ENCODE measurements at places on chromosomes 3 and 15.

DNA sequence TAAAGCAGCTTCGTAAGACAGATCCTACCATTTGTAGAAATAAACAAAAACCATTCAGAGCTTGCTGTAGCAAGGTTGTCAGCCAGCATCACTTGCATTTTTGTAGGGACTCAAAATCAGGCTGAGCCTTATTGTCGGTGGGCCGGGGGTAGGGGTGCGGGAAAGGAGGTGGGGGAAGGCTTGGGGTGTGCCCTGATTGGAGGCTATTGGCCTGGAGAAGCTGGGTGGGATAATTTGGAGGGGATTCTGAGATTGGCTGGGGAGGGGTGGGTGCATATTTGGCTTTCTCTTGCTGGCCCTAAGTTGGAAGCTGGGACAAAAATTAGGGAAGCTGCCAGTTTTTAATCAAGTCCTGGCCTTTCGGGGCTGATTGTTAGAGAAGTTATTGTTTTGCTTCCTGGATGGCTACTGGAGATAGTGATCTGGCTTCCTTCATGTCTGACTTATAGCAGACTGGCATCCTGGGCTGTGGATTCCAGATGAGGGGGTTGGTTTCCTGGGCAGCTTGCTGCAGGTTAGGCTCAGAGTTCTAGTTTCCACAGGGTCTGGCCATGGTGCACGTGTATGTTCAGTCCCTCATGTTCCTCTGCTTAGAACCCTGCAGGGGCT is 22.8 kb downstream of the STOML1 start:
- no peak for DNase-seq

GRCh38 chr3:116905794-116906193 is 196.2 kb downstream of the TUSC7 start:
- no peak for DNase-seq

- DNase-seq = no peak
Measured at GRCh38 chr3:170867143-170867937, 2.7 kb downstream of the RPL22L1 start.

DNA sequence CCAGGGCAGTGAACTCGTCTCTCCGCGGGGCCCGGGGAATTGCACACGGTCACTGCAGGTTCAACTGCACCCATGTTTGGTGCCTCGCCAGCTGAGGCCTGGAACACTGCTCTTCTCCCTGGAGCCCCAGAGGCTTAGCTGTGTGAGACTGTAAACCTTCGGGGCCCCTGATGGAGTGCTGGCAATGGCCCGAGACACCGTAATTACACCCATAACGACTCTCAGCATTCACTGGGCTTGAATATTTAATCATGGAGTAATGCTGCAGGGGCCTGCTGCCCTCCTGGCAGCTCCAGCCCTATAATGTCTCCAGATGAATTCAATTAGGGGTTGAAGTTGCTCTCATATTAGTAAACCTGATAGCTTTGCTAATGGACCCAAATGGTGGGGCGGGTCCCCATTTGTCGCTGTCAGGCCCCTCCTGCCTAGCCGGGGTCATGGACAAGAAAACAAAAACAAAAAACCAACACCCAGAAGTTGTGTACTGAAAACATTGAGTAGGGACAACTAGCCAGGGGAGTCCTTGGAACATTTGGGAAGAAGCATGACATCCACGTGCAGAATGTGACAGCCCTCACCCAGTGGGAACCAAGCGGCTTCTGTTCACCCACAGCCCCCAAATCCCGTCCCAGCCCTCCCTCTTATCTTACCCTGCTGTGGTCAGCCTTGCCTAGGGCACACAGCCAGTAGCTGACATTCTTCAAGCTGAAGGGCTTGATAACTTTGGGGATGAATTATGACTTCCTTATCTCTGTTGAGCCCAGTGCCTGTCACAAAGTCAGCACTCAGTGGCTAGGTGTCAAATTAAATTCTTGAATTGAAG is 74.3 kb upstream of the SCN5A start:
- DNase-seq = no peak

- no peak for DNase-seq
Measured at GRCh38 chr3:107987036-107987939, 103.5 kb downstream of the CD47 start.

DNA sequence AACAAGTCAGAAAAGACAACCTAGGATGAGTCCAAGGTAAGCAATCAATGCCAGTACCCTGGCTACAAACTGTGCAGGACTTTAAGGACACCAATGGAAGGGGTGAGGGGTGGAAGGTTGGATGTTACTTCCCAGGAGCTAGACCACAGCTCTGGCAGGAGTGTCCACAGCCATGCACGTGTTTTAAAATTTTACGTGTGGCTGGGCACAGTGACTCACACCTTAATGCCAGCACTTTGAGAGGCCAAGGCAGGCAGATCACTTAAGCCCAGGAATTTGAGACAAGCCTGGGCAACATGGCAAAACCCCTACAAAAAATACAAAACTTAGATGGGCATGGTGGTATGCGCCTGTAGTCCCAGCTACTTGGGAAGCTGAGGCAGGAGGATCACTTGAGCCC is 14.7 kb upstream of the HDC start:
- DNase-seq = no peak

- DNase-seq = no peak
Measured at GRCh38 chr3:193129607-193130006, 111.4 kb upstream of the PLAAT1 start.
